ENCODE measurements at places on chromosomes 6 and 20.
A peak's percentile ranks its signal among the peaks of the same experiment; 100 is the strongest.

- DNase-seq = no peak
Observed at GRCh38 chr6:156589281-156589680, 187.9 kb upstream of the ARID1B start.

DNA sequence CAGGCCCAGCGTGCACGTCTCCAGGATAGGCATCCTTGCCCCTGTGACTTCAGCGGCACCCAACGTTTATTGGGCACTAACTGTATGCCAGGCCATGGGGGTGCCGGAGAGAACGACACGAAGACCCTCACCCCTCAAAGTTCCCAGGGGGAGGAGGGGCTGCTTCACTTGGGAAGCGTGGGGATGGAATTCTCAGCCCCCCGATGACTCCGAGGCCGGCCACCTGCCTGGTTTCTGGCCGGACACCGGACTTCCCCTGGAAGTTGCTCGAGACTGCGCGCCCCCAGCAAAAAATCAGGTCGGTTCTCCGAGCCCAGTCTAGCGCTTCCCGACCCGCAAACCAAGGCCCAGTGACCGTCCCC lies 275 bp upstream of the MAVS start:
- no peak for DNase-seq

GRCh38 chr6:45963896-45964295 lies 51.8 kb downstream of the CLIC5 start:
- no peak for DNase-seq

- no peak for DNase-seq
Observed at GRCh38 chr20:51442602-51443001, 99.9 kb downstream of the NFATC2 start.

GRCh38 chr20:50691573-50692551 lies 520 bp upstream of the RIPOR3 start:
- peak; percentile 49 for DNase-seq

DNA sequence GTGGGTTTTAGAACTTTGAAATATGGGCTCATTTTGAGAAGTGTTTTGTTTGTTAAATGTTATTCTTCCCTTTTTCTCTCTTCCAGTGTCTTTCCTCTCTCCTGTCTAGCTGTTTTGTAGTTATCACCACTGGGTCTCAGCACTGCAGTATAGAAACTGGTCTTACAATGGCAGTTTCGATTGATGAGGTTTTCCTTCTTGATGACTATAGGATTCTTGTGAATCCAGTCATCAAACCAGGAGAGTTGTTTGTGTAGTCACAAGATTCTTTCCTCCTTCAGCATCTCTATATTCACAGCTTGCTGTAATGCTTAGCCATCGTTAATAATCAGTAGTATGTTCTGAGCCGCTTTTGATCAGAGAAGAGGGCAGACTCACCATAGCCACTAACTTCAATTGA lies 172.3 kb downstream of the OGFRL1 start:
- DNase-seq = no peak

GRCh38 chr6:138378463-138378862 lies 758 bp downstream of the SMIM28 start:
- no peak for DNase-seq

DNA sequence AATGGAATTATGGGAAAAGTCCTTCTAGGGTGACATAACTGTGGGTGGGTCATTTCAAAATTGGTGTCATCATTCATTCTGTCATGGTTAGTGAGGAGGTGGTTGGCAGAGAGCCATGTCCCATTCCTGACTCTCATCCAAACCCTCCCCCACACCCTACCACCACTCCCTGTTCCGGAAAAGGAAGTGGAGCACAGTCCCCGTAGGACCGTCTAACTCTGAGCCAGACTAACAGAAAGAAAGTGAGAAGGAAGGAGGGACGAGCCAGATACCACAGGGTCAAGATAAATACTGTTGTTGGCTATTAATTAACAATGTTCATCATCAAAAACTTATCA lies 4.8 kb downstream of the TRIM10 start:
- DNase-seq = peak; percentile 85

GRCh38 chr6:160259598-160259997 lies 977 bp upstream of the SLC22A2 start:
- no peak for DNase-seq

GRCh38 chr20:49594931-49595315 lies 27.0 kb upstream of the PTGIS start:
- no peak for DNase-seq

GRCh38 chr6:163719028-163719742 lies 304.7 kb downstream of the QKI start:
- DNase-seq = no peak

DNA sequence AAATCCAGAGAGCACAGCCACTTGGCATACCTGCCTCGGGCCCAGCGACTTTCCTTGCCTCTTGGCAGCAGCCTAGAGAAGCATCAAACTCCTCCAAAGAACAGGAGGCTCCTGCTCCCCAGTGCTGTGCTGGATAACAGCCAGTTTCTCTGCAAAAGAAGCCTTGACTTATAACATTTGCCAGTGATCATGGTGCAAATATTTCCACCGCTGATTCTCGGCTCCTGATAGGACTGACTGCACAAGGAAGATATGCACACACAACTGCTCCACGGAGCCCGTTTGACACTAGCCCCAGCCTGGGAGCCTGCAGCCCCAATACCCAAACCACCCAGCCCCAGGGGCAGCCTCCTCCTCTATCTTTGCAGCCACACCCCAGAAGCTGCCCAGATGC lies 17.5 kb downstream of the ACSS1 start:
- DNase-seq = no peak

DNA sequence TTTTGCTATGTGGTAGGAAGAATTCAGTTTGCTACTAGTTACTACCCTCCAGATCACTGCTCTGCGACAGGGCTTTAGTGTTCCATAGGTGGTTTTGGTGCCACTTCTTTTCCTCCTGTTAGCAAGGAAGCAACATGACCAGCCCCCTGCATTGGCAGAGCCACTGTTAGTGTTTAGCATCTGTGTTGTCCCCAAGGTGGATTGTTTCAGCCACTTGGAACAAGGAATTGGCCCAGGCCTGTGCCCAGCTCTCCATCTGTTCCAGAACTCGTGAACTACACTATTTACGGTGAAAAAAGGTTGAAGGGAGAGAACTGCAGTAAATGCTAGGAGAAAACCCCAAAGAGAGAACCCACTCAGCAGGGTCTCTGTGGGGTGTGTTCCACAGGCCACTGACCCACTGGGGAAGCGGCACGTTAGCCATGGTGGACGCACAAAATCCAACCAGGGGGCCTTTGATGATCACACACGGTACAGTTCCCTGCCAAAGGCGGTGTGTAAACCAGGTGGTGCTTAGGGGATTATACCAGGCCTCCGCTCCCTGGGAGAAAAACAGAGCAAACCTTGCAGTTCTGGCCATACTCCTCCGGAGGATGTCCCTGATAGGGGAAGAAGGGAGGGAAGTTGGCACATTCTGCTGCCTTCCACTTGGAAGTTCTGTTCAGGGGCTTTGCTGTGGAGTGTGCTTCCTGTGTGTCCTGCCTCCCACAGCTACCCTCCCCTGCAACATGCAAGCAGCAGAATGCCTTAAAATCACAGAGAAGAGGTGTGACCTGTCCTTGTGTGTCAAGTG lies 72.3 kb downstream of the LYRM2 start:
- no peak for DNase-seq

DNA sequence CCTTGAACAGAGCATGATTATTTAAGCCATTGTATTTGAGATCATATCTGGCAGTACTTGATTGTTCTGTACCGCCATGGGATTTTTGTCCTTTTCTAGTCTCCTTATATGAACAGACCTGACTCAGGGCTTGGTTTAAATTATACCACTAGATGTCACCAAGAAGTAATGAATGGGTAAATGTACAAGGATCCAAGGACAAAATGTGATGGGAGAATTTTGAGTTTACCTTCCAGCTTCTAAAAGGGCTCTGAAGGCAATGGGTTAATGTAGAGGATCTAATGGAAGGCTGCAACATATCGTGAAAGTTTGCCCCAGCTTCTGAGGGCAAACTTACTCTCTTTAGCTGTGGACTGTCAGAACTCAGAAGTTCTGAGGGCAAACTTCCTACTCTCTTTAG lies 12.0 kb downstream of the RNF8 start:
- DNase-seq = peak; percentile 40

DNA sequence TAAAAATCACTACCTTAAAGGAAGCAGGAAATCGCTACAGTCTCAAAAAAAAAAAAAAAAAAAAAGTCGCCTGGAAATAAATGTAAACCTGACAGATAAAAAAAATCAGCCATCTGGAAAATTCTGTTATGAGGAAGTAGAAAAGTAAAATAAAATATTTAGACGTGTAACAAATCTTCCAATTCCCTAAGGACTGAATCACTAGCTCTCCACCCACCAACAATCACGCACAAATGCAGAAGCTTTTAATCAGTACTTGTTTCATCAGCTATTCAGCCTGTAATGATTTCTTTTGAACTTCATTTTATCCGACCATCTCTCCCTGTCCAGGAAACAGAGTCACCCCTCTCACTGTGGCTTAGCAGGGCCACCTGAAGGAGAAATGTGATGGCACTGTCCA lies 59.0 kb downstream of the SLC23A2 start:
- DNase-seq = no peak

Measured in A673 (cell line).